Stimulated activated CD4-positive, alpha-beta T cell treated with anti-CD3 and anti-CD28 coated beads, Interleukin-4, amount 100 ng/mL, for 1 hour (primary cell): ENCODE measurements at places on chromosomes 12 and 14.

DNA sequence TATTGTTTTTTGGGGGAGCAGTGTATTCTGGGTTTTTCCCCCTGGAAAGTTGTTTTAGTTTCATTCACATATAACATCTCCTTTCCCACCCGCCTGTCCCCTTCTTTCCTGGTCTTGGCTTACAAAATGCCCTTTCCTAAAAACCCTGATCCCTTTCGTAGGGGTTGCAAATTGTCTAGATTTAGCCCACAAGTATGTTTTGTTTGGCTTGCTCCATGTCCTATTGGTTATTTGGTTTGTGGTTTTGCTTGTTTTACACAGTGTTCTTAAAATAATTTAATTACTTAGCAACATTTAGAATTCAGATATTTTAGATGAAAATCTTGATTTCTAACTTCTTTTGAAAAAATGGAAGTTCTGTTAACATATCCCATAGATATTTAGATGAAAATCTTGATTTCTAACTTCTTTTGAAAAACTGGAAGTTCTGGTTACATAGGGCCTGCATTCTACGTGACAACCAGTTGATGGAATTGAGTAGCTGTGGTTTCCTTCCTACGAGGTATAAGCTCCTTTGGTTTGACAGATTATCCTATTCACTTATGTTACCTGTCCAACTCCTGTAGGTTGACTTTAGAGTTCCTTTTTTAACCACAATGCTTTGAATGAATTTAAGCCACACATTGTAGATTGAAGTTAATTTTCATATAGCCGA is 89.2 kb upstream of the TMEM263 start:
- no peak for DNase-seq

DNA sequence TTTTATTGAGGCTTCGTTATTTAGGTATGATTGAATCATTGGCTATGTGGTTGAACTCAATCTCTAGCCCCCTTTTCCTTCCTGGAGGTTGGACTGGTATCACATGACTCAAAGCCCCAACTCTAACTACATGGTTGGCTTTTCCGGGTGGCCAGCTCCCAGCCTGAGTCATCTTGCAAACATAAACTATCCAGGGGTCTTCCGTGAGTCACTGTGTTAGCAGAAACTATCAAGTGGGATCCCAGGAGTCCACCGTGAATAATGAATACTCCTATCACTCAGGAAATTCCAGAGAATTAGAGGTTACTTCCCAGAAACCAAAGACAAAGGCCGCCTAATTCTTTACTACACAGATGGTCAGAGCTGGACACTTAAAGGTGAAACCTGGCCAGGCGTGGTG is 19.7 kb upstream of the PLEKHD1 start:
- no peak for DNase-seq

GRCh38 chr14:68729556-68729955 is 63.3 kb downstream of the ZFP36L1 start:
- DNase-seq: no peak

DNA sequence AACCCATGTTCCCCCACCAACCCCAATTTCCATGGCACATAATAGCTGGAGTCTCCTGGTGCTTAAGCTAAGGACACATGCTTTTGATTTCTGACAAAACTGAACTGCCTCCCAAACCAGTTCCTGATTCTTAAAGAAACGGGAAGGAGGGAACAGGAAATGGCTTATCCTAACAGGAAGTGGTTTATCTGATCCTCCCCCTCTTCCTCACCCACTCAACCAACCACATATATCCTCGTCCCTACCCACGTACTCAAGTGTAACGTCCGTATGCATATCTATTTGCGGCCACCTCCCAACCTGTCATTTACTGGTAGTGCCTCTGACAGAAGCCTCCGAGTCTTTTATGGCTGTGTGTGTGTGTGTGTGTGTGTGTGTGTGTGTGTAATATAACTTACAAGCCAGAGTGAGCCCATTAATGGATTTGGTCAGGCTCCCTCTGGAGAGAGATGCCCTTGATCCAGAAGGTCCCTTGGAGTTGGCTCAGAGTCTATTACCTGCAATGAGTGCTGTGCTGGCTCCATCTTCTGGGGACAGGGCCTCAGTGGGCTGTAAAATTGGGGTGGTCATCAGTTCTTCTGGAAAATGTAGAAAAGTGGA is 7.7 kb downstream of the DAZAP2 start:
- DNase-seq: no peak

GRCh38 chr12:123354600-123354999 is 10.0 kb downstream of the SBNO1 start:
- DNase-seq: no peak

DNA sequence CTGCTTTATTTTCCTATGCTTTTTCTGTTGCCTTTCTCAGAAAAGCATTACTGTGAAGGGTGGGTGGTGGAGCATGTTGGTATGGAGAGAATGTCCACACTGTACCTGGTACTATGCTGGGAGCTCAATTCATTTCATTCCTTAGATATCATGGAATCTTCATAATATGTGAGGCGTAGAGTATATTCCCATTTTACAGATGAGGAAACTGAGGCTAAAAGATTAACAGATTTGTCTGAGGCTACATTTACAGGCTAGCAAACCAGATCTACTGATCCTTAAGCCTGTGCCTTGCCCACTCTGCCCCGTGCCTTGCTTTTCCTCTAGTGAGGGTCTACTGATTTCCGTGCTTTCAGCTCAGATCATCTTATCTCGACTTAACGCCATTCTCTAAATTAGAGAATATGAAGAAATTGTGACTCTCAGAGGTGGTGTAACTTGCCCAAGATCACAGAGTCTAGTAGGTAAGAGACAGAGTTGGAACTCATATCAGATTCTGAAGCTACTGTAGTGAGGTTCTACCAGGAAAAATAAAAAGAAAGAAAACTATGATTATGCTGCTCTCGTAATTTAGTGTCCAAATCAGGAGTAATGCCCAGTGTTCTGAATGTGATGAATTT is 5.5 kb downstream of the GLRX5 start:
- DNase-seq: no peak

DNA sequence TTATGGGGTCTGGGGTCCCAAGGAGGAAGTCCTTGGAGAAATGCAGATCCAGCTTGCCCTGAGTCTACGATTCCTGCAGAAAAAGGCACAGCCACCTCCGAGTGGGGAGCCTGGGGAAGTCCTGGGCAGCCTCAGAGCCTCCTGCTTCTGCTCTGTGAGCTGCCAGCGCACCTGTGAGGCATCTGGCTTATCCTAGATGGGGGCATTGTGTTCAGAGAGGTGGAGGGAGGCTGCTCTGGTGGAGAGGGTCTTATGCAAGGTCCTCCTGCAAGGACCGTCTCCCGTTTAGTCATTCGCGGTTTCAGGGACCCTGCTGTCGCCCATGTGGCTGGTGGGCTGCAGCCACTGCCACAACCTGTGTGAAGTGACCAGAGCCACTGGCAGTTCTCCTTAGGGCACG is 53.0 kb upstream of the PRMT8 start:
- no peak for DNase-seq

DNA sequence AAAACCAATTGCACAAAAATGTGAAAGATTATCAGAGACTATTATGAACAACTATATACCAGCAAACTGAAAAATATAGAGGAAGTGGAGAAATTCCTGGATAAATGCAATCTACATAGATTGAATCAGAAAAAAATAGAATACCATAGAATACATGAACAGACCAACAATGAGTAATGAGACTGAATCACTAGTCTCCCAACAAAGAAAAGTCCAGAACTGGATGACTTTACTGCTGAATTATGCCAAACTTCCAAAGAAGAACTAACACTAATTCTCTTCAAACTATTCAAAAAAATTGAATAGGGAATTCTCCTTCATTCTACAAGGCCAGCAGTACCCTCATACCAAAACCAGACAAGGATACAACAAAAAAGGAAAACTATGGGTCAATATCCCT is 60.6 kb downstream of the GUCY2C start:
- no peak for DNase-seq

DNA sequence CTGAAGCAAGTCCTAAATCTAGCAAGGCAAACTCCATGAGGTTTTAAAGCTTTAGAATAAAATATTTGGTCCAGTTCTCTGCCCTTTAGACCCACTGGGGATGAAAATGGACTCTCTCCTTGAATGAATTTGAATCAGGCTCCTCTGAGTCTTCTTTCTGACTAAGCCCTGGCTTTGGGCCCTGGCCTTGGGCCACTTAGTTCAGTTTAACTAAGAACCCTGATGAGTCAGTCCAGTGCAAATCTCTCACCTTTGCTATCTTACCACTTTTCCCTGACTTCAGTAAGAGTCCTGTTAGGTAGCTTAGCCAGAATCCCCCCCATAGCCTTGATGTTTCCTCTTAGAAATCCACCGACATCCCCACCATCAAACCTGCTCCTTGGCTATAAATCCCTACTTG is 427.5 kb downstream of the SNAPC1 start:
- no peak for DNase-seq

DNA sequence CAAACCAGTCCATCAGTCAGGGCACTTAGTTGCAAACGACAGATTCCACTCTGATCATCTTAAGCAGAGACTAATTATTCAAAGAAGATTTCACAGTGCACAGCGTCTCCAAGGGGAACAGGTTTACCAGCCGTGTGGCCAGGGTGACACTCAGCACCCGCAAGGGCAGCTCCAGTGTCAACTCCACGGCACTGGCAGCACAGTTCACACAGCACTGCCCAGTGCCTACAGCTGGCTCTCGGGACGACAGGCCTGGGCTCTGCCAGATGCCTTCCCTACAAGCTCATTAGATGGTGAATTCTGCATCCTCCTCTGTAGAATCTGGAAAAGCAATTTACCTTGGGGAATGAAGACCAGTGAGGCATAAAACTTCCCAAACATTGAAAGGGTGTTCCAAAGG is 4.9 kb downstream of the OR10P1 start:
- no peak for DNase-seq

DNA sequence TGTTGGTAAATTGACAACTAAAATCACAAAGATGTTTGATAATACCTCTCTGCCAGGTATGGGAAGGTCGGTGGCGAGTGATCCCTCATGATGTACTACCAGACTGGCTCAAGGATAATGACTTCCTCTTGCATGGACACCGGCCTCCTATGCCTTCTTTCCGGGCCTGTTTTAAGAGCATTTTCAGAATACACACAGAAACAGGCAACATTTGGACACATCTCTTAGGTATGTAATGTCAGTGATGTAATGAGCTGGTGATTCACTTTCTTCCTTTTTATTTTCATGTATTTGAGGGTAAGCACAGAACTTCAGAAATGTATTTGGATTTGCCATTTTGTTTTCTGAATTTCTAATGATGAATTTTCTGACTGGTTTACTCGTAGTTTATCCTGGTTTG is 42.6 kb upstream of the LRTM2 start:
- no peak for DNase-seq

DNA sequence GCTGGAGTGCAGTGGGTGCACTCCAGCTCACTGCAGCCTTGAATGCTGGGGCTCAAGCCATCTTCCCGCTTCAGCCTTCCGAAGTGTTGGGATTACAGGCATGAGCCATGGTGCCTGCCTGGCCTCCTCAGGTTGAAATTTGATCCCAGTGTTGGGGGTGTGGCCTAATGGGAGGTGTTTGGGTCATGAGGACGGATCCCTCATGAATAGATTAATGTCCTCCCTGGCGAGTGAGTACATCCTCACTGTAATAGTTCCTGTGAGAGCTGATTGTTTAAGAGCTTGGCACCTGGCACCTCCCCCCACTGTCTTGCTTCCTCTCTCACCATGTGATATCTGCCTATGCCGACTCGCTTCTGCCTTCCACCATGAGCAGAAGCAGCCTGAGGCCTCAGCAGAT is 84.7 kb downstream of the TSPAN9 start:
- DNase-seq: no peak

DNA sequence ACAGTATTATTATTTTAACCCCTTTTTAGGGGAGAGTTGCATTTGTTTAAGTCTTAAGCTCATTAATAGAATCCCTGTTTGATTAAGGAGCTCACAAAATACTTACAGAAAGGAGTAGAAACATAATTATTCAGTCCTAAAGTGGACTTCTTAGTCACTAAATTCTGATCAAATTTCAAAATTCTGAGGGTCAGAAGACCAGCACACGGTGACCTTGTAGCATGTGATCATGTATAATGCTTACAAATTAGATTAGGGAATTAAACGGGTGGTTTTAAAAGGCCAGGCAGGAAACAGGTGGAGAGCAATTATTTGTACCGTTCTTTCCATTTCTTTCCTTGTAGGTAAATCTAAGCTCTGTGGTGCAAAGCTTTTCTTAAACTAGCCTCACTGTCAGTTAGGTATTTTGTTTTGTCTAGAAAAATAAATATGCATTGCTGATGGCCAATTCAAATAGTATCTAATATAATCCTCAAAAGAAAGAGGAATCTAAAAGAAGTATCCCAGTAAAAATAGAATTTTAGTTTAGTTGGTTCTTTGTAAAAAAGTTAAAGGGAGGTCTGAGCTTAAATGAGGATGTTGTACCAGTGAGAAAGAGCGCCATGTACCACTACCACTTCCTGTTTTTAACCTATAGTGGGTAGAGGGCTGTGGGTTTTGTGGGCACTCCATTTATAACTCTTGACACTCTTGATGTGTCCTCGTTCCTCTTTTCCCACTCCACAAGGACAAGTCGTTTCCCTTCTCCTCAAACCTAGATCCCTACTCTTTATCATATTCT is 51.1 kb downstream of the SLC38A1 start:
- DNase-seq: no peak

DNA sequence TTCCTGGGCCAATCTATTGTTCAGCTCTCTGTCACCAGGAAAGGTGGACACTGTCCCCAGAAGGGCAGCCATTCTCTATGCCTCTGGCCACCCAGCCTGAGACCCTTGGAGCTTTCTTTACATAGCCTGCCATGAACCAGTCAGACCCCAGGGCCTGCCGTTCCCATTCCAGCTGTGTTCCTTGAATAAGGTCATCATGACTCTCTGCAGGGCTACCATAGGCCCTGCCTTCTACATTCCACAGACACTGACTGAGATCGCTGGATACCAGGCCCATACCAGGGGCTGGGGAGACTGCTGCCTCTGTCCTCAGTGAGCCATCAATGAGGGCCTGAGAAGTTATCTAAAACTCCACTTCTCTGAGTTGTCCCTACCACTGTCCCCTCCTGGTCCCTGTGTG is 75.5 kb downstream of the SYNE3 start:
- no peak for DNase-seq

DNA sequence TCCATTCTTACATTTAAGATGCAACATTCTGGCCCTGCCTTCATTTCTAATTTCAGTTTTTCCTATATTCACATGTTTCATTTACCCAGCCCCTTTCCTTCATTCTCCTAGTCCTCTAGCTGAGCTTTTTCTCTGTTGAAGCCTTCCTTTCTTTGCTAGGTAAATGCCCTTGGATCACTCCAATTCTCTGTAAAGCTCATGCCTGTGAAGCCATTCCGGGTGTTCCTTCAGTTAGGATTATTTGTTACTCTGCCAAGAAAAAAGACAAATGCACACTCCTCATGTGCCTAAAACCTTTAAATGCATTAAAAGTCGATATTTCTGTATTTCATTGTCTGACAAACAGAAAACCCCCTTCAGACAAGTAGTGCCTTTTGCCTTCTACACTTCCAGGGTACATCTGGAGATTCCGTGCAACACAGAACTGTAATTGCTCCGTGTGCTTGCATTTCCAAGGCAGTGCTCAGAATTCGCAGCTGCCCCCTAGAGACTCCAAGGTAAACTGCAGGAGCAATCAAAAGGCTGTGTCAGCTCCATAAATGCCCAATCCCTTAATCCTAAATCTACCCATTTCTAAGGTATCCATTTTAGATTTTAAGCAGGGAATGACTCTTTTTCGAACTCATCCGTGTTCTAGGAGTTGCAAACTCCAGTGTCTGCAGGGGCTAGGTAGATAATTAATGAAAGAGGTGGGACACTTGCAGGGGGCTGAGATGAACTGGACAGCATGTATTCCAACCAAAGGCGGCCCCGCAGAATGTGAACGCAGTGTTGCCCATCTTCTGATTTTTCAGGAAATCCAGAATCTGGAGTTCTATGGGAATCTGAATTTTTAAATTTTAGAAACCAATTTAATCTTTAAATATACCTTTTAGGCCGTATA is 320.2 kb downstream of the GRIN2B start:
- DNase-seq: peak; percentile 7

- no peak for DNase-seq
Observed at GRCh38 chr14:56119201-56119981, 1.2 kb downstream of the PELI2 start.
